GM12892 (cell line): ENCODE measurements at places on chromosomes 13 and 19.

GRCh38 chr13:37383046-37383445 lies 215.5 kb downstream of the POSTN start:
- DNase-seq = no peak

GRCh38 chr13:104608331-104608730 lies 1542.1 kb upstream of the SLC10A2 start:
- no peak for DNase-seq

GRCh38 chr19:48206397-48207093 lies 36.1 kb downstream of the ZSWIM9 start:
- DNase-seq = no peak

GRCh38 chr19:29413435-29413834 lies 112.4 kb upstream of the VSTM2B start:
- DNase-seq = no peak

DNA sequence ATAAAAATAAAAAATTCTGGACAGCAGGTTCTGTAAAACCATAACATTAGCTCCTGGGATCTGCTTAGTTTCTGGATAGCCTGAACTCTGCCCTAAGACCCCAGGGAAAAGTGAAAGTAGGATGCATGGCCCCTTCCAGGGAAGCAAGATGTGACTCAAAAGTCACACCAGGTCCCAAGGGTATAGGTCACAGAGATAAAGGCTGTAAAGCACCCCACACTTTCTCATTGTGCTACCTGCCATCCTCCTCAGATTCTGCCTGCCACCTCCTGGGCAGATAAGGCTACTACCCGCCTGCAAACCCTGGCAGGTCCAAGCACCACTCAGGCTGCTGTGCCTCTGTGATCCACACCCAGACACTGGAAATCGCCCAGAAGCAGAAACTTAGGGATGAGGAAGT lies 20.6 kb downstream of the FFAR2 start:
- peak; percentile 59 for DNase-seq

- DNase-seq = no peak
Measured at GRCh38 chr13:39111145-39111544, 72.9 kb downstream of the NHLRC3 start.

- DNase-seq = no peak
Measured at GRCh38 chr13:73684750-73685149, 449.5 kb downstream of the KLF12 start.

DNA sequence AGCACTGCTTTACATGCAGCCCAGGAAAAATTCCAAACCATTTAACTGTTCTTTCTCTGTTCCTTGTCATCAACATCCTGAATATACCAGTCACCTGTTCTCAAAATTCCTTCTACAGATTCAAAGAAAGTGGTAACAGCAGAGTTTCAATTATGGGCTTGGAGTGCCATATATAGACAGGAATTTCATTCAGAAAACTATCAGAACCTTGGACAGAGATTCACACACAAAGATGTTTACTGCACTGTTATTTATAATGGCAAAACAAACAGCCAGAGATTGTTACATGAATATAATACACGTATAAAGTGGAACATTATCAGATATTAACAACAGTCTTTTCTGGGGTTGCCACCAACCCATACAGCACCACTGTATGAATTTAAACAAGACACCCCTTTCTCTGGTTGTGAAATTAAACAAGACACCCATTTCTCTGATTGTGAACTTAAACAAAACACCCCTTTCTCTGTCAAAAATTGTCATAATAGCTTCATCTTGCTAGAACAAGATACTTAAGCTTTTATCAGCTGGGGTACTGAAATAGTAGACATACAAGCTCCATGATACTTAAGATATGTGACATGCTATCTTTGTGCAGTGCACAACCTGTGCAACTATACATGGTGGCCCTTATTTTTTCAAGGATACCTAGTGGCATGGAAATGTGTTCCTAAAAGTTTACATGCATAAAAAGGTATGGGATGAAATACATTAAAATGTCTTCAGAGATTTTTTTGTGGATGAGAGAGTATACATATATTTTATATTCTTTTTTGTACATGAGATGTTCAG lies 12.6 kb downstream of the CACNA1A start:
- no peak for DNase-seq

DNA sequence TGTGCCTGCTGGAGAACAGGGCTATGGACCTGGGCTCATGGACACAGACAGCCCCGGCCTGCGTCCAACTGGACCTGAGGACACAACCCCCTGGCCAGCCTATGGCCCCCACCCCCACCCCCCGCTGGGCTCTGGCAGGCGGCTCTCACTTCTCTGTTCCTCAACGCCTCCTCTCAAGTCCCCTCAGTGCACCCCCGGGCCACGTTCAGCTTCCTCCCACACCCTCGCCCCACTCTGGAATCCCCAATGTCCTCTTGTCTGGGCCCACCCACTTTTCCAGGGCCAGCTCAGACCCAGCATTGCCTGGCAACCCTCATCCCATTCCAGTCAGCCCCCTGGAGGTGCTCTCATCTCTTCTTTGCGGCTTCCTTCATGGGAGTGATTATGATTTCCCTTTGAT lies 130.2 kb upstream of the SPACA7 start:
- DNase-seq = no peak

GRCh38 chr19:51948975-51949374 lies 21.7 kb downstream of the ZNF613 start:
- DNase-seq = no peak
